Activated CD4-positive, alpha-beta T cell treated with anti-CD3 and anti-CD28 coated beads, Interleukin-2, amount 10 ng/mL, durations not matched to agents 24 days and 14 days (primary cell): ENCODE measurements at places on chromosomes 16 and 17. TPM values are rescaled to one million over a fixed set of nuclear protein-coding genes. Genes with fewer than 3 reads are reported as not detected.

- DNase-seq = peak; percentile 86
- peaks cover 18% of the 10 kb centered on the region for H3K36me3 ChIP-seq
- H3K4me1 ChIP-seq = peaks cover 54% of the 10 kb centered on the region
- H3K27ac ChIP-seq = peak within 1 kb of the TSS; percentile 87
- H3K4me3 ChIP-seq = peak within 1 kb of the TSS; percentile 89
Measured at GRCh38 chr16:31202414-31203375, at the start of gene PYCARD. Gene PYCARD (minus strand): TSS chr16:31202760. CDS start chr16:31202690, 70 bp downstream.

GRCh38 chr17:43094129-43094835 is 30.9 kb downstream of the BRCA1 start:
- no peak for DNase-seq
- H3K27ac ChIP-seq = no peak overlapping the region
- H3K27me3 ChIP-seq = no peaks in the 10 kb centered on the region
- H3K4me3 ChIP-seq = no peak overlapping the region

DNA sequence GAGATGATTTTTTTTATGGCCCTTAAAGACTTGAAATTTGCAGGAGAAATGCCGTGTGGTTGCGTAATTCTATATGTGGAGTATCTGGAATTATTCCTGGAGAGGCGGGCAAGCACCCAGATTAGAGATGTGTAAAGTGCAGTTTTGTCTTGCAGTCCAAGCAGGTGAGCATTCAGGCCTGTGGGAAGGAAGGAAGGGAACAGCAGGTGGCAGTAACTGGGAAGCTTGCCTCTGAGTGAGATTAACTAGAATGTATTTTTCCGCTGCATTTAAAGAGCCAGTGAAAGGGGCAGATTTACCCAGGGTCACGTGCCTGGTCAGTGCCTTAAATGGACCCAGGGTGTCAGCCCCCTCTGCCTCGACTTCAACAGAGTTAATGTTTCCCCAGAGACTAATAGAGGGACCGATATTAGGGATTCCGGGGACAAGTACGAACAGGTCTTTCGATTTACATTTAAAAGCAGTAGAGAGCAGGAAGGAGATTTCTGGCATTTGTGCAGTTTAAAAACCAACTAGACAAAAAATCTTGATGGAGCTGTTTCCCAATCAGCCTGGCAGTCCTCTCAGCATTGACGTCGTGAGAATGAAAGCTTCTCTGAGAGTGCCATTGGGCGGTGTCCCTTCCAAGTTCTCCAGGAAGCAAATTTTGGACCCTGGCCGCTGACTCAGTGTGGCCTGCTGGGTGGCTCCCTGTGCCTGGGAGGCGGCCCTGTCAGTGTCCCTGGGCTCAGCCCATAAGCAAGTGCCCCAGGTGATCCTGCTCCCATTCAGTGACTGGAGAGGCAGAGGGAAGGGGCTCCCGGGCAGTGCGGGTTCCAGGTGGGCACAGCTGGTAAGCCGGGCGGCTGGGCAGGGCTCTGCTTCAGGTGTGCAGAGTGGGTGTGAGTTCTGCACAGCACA is 38.2 kb downstream of the KSR1 start:
- H3K27ac ChIP-seq = peak overlapping the region; percentile 26
- no peak for DNase-seq
- H3K4me1 ChIP-seq = peaks cover 55% of the 10 kb centered on the region
- H3K27me3 ChIP-seq = no peaks in the 10 kb centered on the region
- peaks cover 29% of the 10 kb centered on the region for H3K36me3 ChIP-seq
- H3K4me3 ChIP-seq = no peak overlapping the region

KRT33A gene
- not detected in 2 replicates for total RNA-seq

MYH10 gene
- 14.1 and 19.4 TPM in 2 replicates for total RNA-seq

HSD17B1 gene
- total RNA-seq = 0.42 and 0.83 TPM in 2 replicates

WIPF2 gene
- total RNA-seq = 19.9 and 25.5 TPM in 2 replicates

RPL13 gene
- 2,234 and 2,296 TPM in 2 replicates for total RNA-seq
